ENCODE measurements at places on chromosomes 3 and 15. TPM values are rescaled to one million over a fixed set of nuclear protein-coding genes. Genes with fewer than 3 reads are reported as not detected.

Gene STAB1
- 315 TPM for polyA plus RNA-seq

Gene TLR9
- polyA plus RNA-seq, result 0.59 TPM

Gene TMCO5A
- polyA plus RNA-seq, result 0.27 TPM

Gene LRRN1
- 5.1 TPM for polyA plus RNA-seq

Gene UBE2E2
- polyA plus RNA-seq, result 32.9 TPM
